ENCODE measurements at places on chromosomes 1 and 21.

GRCh38 chr1:184021728-184022127 is 15.8 kb downstream of the COLGALT2 start:
- no peak for DNase-seq

DNA sequence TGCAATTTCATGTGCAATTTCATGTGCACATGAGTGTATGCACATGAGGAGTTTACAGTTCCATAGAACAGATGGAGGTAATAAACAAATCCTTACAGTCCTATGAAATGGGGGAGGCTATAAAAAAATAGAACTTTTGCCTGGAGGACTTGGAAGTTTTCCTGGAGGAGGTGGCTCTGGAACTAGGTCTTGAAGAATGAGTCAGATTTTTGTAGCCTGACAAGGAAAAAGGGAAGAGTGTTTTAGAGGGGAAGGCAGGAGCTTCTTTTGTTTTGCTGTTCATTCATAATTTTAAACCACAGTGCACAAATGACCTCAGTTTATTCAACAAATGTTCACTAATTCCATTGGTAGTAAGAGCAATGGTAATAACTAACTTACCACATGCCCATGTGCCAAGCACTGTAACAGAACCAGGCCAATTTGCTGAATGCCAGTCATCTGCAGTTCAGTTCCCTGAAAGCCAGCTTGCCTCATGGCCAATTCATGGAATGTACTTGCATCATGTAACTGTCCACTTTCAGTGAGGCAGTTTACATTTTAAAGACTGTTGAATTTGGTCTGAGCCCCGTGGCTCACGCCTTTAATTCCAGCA is 2.7 kb downstream of the DIO1 start:
- no peak for DNase-seq

GRCh38 chr21:21439761-21440160 is 441.6 kb downstream of the NCAM2 start:
- DNase-seq, result no peak

DNA sequence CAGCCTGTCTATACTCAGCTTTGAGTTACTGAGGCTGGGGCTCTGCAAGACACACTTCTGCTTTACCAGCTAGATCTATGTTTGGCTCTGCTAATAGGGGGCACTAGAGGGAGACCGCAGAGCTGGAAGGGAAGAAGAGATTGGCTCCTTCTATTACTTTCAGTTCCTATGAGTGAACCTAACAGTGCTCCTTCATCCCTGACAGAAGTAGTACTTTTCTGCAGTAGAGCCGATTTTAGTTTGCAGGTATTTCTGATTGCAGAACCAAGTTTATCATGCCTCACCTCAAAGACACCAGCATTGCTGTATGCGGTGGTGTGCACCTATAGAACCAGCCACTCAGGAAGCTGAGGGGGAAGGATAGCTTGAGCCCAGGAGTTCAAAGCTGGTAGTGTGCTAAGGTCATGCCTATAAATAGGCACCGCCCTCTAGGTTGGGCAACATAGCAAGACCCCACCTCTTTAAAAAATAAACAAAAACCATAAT is 5.7 kb upstream of the ZDHHC18 start:
- DNase-seq, result no peak

- DNase-seq, result no peak
These were observed 1.2 kb downstream of the RUSC1 start for GRCh38 chr1:155321639-155322503.

DNA sequence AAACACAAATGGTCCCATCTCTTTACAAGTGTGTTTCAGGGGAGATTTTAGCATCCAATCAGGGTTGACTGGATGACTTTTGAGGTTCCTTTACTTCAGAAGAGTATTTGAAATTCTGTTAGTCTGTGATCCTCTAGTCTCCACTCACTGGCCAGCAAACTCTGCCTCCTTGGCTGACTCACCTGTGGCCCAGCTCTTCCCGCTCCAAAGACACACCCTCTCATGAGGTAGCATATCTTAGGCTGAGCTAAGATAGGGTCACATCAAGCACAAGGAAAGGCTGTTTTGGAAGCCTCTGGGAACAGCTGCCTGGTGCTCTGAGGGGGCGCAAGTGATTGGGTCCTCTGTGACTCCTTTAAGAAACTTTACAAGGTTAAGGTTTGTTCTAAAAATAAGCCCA is 102.3 kb upstream of the FGGY start:
- no peak for DNase-seq

DNA sequence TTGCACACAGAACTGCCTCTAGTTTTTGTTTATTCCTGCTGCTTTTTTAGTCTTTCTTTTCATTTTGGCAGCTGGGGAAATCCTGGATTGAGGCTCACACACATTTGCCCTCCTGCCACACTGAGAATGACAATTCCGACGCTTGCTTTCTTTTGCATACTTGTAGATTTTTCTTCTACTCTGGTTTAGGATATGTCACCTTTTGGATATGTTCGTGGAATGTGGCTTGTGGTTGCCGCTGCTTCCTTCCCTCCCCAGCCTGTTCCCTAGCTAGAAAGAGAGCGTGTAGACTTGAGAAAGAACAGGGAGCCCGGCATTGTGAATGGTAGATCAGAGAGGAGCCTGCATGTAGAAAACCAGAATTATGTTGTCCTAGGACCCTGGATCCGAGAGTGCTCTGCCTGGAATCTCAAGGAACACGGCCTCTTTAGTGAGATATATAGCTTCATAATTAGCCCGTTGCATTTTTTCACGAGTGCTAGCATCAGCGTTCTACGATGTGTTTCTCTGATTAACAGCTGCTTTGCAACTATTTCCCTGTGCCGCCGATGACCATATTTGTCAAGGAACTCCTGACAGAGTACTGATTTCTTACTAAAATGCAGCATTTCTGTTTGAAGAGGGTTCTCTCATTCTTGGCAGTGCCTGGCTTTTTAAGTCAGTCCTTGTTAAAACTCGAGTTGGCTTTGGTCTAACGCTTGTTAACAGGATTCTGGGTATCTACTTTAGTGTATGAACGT is 56.2 kb downstream of the PEX14 start:
- DNase-seq, result no peak

DNA sequence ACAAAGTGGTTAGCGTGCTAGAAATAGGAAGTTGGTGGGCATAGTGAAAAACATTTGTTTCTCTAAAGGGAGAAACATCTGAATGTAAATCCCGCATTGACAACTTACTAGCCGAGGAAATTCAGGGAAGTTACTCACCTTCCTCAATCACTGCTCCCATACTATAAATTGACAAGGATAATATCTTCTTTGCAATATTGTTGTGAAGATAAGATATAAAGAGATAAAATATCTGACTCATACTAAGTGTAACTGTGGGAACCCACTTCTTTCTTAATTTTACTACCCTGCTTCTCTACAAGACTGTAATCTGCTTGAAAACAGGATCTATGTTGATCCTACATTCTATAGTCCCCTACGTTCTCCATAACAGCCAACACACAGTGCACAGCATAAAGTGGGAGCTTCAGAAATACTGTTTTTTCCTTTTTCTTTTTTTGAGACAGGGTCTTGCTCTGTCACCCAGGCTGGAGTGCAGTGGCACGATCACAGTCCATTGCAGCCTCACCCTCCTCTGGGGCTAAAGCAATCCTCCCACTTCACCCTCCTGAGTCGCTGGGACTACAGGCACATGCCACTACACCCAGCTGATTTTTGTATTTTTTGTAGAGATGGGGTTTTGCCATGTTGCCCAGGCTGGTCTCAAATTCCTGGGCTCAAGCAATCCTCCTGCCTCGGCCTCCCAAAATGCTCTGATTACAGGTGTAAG is 57.4 kb upstream of the C1orf21 start:
- no peak for DNase-seq

GRCh38 chr21:40179166-40179565 is 311.9 kb downstream of the PCP4 start:
- DNase-seq, result no peak

DNA sequence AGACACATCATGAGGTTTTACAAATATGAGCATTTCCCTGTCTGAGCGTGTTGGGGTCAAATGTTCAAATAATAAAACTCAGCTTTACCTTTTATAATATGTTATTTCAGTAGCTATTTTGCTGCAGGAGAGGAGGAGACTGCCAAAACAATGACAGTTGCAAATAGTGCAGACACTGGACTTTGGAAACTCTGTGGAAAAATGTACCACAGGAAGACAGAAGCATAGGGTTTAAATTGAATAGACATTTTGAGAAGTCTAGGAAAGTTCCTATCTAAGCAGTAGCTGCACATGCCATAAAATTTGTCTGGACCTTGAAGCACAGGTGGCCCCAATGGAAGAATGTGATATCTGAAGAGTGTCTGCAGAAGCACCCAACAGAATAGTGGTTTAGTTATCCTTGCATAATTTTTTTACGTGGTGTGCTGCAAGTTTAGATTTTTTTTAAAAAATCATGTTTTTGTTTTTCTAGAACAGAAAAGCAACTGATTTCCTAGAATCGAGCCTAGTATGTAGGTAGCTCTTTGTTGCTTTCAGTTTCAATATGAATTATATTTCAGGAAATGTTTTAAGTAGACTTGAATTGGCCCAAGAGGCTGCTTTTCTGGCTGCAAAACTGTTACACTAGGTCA is 14.0 kb upstream of the GBP5 start:
- DNase-seq, result no peak

DNA sequence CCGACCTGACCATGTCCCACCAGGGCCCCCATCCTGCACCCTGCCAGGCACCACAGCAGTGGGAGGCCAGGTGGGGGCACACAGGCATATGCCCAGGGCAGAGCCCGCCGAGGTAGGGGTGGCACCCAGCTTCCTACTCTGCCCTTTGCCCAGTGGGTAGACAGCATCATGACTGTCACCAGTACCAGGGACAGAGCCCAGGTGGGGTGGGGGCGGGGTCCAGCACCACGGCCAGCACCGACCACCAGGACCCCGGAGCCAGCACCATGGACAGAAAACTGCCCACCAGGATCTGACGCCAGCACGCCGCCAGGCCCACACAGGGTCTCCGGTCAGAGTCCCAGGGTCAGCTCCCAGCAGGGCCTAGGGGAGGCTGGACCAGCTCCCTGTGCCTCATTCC is 3.8 kb downstream of the TAS1R3 start:
- DNase-seq, result no peak

DNA sequence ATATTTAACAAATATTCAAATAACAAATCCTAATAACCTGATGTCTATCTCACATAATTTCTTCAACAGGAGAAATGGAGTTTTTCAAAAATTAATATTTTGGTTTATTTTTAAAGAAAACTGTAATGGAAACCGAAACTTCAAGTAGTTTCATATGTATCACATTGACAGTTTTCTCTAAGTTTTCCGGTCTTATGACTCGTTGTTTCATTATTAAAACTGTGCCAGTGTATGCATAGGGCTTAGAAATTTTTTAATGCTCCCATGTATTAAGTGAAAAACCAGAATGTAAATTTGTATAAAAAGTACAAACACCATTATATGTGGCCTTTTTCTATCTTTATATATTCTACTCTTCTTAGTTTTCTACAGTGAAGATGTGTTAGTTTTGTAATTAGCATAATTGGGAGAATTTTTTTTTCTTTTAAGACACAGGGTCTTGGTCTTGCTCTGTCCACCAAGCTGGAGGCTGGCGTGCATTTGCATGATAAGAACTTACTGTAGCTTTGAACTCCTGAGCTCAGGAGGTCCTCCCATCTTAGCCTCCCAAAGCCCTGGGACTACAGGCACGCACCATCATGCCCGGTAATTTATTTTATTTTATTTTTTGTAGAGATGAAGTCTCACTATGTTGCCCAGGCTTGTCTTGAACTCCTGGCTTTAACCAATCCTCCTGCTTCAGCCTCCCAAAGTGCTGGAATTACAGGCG is 43.9 kb upstream of the SAMSN1 start:
- no peak for DNase-seq

DNA sequence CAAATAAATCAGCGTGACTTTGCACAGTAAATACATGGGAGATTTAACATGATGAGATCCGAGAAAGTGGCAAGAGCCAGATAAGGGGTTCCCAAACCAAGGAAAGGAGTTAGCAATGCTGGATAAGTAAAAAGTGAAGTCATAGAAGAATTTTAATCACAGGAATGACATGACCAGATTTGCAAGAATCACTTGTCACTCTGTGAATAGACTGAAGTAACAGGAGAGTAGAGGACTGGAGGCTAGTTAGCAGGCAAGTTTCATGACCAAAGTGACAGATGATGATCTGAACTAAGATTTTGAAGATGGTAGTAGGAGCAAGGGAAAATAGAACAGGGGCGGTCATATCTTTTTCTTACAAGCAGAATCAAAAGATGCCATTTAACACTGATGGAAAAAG is 8.4 kb downstream of the CFH start:
- DNase-seq, result no peak

- DNase-seq, result no peak
These were observed 104.2 kb downstream of the COP1 start for GRCh38 chr1:176102768-176103350.

- no peak for DNase-seq
These were observed 854 bp downstream of the CNTN2 start for GRCh38 chr1:205043866-205044265.

- no peak for DNase-seq
These were observed 3.7 kb upstream of the NEK7 start for GRCh38 chr1:198153103-198153502.

GRCh38 chr1:12245116-12245515 is 15.3 kb downstream of the VPS13D start:
- no peak for DNase-seq

GRCh38 chr1:4004635-4005430 is 104.8 kb upstream of the C1orf174 start:
- DNase-seq, result no peak

GRCh38 chr1:2480236-2480985 is 4.3 kb downstream of the PLCH2 start:
- no peak for DNase-seq
